ENCODE measurements at places on chromosomes 16 and 17. TPM values are rescaled to one million over a fixed set of nuclear protein-coding genes. Genes with fewer than 3 reads are reported as not detected.

- DNase-seq = no peak
These were observed 301.4 kb downstream of the CA10 start for GRCh38 chr17:51857052-51857597.

DNA sequence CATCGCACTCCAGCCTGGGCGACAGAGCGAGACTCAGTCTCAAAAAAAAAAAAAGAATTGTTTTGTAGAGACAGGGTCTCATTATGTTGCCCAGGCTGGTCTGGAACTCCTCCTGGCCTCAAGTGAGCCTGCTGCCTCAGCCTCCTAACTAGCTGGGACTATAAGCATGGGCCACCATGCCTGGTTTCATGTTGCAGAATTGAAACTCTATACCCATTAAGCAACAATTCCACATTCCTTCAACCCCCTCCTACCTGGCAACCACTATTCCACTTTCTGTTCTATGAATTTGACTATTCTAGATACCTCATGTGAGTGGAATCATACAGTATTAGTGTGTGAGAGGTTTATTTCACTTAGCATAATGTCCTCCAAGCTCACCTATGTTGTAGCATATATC is 24.5 kb downstream of the RNF135 start:
- no peak for DNase-seq

GRCh38 chr16:21145738-21146137 is 4.9 kb downstream of the DNAH3 start:
- DNase-seq = no peak

- no peak for DNase-seq
These were observed 207.1 kb downstream of the LGALS9B start for GRCh38 chr17:20260268-20260667.

DNA sequence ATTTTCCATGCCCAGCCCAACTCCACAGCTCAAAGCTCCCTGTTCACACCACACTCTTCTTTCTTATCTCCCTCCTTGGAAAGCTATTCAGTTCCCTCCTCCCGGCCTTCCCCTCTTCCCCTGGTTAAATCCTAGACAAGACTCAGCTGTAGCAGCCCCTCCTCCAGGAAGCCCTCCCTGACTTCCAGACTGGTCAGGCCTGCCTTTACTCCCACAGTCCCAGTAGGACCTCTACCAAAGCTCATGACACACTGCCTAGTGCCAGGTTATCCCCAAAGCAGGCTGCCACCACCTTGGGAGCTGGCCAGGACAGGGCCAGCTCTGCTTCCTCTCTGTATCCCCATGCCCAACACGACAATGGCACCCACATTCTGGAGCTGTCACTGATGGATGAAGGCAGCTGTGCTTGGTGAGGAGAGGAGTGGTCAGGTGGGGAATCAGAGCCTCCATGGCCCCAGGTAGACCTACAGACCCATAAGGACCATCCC is 50.0 kb downstream of the BEAN1 start:
- no peak for DNase-seq

- no peak for DNase-seq
These were observed 807 bp upstream of the HBQ1 start for GRCh38 chr16:179211-180092.

DNA sequence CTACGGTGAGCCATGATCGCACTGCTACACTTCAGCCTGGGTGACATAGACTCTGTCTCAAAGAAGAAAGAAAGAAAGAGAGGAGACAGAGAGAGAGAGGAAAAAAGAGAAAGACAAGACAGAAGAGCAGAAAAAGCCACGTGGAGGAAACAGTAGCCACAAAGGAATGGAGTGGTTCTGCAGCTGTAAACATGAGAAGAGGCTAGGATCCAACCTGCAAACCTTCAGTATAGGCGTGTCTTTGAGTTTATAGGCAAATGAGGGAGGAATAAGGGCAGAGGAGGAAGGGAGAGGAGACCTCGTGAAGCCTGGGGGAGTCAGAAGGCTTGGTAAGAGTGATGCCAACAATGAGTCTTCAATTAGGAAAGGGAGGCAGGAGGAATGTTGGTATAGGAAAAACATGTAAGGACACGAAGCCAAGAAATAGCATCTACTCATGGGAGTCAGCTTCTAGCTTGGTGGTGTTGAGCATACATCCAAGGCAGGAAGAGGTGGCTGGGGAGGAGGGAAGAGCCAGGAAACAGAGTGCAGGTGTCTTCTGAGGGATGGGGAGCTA is 3.9 kb downstream of the MED9 start:
- DNase-seq = no peak

- DNase-seq = no peak
These were observed 116.8 kb upstream of the CREBBP start for GRCh38 chr16:3997231-3997841.

- peak; percentile 8 for DNase-seq
These were observed 117.7 kb downstream of the ABCC1 start for GRCh38 chr16:16067127-16067526.

DNA sequence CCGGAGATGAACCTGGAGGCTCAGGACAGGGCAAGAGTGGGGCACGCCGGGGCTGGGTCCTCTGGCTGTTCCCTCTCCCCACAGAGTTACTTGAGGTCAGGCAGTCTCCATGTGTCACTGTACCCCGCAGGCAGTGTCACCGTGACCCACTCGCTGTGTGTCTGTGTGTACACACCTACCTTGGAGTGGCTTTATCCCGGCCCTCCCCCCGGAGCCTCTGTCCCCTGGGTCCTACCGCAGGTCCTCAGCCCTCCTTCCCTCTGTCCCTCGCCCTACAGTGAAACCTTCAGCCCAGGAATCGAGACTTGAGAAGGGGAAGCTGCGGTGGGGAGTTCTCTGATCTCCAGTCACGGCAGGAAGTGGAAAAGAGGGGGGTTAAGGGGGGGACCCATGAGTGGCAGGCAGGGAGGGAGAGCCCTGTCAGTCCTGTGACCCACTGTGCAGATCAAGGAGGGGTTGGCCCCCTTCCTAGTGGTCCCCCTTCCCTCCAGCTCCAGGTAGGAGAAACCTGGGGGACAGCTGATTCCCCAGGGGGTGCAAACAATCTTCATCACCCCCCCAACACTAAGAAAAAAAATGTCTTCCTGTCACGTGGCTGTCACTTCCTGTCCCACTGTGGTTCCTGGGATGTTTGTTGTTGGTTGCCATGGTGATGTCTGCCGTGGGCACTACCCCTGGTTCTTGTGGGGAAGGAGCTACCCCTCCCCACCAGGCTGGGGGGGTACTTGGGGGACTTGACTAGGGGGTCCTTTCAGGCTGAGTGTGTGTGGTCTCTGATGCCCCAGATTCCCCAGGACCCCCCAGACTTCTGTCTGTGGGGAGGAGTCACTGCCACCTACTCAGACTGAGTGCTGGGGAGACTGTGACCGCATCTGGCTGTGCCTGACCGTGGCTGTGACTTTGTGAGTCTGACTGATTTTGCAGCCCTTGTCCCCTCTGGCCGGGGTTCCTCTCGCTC is 13.7 kb downstream of the RARA start:
- peak; percentile 81 for DNase-seq

DNA sequence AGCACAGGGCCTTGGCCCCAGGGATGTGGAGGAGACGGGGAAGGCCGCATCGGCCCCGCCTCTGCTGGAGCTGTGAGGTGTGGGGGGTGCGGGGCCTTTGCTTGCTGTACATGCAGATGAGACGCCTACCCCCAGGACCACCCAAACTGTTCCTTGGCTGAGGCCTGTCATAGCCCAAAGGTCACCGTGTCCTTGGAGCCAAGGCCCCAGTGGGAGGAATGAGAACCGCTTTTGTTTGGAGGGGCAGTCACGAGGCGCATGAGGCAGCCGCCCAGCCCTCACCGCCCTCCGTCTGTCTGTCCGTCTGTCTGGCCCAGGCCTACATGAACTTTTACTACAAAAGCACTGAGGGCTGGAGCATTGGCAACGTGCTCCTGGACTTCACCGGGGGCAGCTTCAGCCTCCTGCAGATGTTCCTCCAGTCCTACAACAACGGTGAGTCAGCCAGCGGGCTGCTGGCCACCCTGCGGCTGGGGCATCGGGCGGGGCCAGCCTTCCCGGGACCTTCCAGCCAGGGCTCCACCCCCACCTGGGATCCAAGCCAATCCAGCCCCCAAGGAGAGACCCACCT is 8.8 kb downstream of the TAX1BP3 start:
- peak; percentile 97 for DNase-seq

- DNase-seq = no peak
These were observed 6.3 kb downstream of the RAB40C start for GRCh38 chr16:595942-596735.

DNA sequence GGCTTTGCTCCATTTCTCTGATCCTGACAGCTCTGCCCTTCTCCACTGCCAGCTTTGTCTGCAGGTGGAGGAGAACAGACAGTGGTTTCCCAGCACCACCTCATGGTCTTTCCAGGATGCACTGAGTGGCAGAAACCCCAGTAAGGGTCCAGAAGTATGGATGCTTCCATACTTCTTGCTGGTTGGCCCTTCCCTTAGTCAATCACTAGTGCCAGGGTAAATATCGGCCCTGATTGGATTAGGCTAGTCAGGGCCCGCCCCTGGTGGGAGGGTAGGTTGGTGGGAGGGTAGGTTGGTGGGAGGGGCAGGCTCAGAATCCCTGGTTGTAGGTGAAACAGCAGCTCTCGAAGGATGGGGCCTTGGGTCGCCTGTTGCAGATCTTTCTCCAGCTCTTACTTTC is 10.2 kb downstream of the RNF213 start:
- DNase-seq = peak; percentile 22

DNA sequence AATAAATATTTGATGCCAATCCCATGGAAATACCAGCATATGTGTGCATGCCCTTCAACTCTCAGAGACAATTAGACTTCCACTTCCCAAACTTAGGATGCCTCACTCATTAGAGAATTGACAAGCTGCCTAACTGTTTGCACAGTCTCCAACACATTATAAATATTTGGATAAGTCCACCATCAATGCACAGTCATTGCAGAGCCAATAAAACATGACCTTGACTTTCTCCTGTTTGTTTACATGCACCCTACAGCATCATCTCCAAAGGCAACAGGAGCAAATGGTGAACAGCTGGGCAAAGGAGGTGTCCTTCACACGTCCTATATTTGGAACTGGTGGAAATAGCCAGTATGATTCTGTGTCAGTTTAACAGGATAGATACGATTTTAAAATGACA is 804.4 kb upstream of the RBFOX1 start:
- DNase-seq = no peak

The AGRP gene
- total RNA-seq = not detected

The KRTAP9-8 gene
- not detected for total RNA-seq

The CCL4 gene
- total RNA-seq = not detected

All from fibroblast of the aortic adventitia (primary cell).